Neural progenitor cell (in vitro differentiated cells): ENCODE measurements at places on chromosomes 6 and 20. TPM values are rescaled to one million over a fixed set of nuclear protein-coding genes. Genes with fewer than 3 reads are reported as not detected.
A peak's percentile ranks its signal among the peaks of the same experiment; 100 is the strongest.

OLIG3 gene
- not detected in 2 replicates for total RNA-seq

SLC25A27 gene
- total RNA-seq: 25.9 and 47.7 TPM in 2 replicates

DNMT3B gene
- total RNA-seq: 114 and 148 TPM in 2 replicates

SLC13A3 gene
- 4.5 and 7.4 TPM in 2 replicates for total RNA-seq

C4B gene
- total RNA-seq: 0.30 and 1.5 TPM in 2 replicates

SLC22A7 gene
- total RNA-seq: not detected in 2 replicates

NKX2-4 gene
- total RNA-seq: not detected in 2 replicates

CTAGE9 gene
- total RNA-seq: not detected in 2 replicates

MLIP gene
- not detected in 2 replicates for total RNA-seq

FAM83C gene
- not detected in 2 replicates for total RNA-seq

FGD2 gene
- total RNA-seq: 0.06 and 0.12 TPM in 2 replicates

CYP24A1 gene
- not detected in 2 replicates for total RNA-seq

PRSS35 gene
- total RNA-seq: 2.8 and 4.5 TPM in 2 replicates

GRCh38 chr6:149335924-149336608, 18.6 kb downstream of the TAB2 start:
- no peak for DNase-seq

DNA sequence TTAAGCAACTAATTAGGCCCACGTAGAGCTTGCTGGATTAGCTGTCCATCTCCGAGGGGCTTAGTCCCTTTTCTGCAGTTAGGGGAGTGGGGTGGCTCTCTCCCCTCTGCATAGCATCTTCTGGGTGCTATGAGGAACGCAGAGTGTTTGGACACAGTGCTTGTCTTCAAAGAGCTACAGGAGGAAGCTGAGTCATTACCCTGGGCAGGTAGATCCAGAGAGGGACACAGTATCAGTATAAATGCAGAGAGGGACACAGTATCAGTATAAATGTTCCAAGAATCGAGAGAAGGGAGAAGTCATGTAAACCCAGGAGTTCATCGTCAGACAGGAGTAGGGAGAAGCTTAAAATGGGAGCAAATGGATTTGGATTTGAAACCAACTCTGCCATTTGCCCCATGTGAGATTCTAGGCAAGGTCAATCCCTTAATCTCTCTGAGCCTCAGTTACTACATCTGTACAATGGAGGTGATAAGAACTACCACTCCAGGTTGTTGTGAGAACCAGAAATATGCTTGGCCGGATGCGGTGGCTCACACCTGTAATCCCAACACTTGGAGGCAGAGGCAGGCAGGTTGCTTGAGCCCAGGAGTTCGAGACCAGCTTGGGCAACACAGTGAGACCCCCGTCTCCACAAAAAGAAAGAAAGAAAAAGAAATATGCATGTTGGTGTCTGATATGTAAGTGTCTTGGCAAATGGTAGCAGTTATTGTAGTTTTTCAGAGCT, 5.5 kb upstream of the GHRH start:
- DNase-seq: no peak

DNA sequence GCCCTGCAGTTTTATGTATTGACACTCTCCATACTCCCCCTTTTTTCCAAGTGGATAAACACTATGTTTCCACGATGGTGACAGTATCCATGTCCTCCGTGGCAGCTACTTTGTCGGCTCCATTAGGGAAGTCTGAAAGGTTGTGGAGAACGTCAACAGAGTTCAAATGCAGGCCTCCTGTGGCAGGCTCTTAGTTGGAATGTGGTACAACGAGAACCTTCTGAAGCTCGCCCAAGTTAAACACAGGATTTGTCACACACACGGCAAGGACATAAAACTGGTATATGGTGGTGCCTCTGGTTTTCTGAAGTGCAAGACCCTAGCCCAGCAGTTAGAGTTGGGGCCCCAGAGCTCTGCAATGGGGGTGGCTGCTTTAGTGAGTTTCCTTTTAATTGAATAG, 187.0 kb upstream of the TAB2 start:
- peak; percentile 10 for DNase-seq

DNA sequence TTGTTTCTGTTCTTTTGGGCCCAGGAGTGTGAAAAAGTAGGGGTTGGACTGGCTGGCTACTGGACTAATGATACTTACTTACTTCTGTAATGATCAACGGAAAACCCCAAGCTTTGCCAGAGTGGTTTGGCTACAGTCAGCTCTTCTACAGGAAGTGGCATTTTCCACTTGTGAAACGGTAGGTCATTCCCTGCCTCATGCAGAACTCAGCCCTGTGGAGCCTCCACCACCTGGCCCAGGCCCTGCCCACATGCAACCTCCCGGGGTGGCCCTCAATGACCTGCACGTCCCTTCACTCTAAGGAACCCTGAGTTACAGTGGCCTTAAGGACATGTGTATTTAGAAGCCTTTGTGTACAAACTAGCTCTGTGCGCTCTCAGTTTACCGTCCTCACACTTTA, 140.4 kb downstream of the DTNBP1 start:
- no peak for DNase-seq

GRCh38 chr6:142300758-142301650, 803 bp upstream of the ADGRG6 start:
- peak; percentile 34 for DNase-seq

DNA sequence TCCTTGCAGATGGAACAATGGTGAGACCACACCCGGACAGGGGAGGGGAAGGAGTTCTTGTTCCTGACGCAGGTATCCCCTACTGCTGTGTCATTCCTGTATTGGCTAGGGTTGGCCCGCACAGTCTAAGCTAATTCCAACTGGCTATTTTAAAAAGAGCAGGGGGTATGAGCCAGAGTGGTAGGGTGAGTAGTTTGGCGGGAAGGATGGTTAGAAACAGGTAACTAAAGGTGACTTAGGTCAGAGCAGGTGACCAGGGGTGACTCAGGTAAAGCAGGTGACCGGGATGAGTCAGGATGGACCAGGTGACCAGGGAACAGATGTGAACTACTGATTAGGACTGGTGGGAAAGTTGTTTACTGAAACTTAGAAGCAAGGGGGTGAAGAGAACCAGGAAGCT, 58.0 kb downstream of the ZNF292 start:
- no peak for DNase-seq

- no peak for DNase-seq
These were observed 272.7 kb upstream of the IRAK1BP1 start for GRCh38 chr6:78594668-78595066.

DNA sequence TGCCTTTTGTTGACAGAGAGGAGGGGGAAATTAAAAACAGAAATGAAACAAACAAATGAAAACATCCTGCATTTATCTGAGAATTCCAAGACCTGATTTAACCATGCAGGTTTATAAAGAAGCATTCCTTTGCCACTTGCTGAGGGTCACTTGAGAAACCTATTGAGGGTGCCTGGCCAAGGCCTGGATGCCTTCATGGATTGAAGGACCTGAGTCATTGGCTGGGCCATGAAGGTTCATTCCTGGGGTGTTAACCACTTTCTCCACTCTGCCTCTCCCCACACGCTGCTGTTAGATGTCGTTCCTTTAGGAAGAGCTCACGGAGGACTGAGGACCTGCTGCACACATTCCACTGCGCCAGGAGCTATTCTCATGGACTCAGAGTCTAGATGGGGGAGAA, 49.7 kb downstream of the DAAM2 start:
- DNase-seq: no peak

DNA sequence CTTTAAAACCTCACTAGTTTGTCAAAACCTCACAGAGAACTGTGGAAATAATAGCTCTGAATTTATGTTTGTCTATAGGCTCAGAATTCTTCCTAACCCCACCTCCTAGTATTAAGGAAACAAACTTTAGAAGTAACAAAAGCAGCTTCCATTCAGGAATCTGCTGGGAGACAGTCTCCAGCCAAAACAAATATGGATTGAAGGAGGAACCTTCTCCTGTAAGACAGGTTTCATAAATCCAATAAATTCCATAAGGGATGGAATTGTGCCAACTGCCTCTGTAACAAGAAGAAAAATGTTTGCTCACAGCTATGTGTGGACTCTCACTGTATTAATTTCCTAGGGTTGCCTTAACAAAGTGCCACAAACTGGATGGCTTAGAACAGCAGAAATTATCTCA, 7.5 kb downstream of the SYCP2 start:
- DNase-seq: no peak

DNA sequence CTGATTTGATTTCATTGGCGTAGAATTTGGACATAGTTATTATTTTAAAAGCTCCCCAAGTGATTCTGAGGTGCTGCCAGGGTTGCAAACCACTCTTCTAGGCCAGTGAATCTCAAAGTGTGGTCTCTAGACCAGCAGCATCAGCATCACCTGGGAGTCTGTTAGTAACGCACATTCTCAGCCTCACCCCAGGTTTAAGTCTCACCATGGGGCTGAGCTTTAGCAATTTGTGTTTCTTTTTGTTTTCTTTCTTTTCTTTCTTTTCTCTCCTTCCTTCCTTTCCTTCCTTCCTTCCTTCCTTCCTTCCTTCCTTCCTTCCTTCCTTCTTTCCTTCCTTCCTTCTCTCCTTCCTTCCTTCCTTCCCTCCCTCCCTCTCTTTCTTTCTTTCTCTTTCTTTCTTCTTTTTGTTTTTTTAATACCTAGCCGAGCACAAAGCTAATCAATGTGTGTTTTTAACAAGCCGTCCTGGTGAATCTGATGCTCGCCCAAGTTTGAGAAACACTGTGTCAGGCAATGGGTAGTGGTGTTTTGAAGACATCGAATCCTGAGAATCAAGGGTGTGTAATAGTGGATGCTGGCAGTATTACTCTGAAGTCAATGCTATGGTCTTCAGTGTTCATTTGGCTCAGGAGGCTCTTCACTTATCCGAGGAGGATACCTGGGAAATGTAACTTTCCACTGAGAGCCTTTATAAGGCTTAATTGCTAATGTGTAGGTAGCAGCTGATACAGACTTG, 104.9 kb downstream of the SLX4IP start:
- DNase-seq: no peak

- no peak for DNase-seq
These were observed 2.9 kb upstream of the CALHM5 start for GRCh38 chr6:116508527-116508926.

GRCh38 chr6:129284225-129284624, 401.3 kb downstream of the LAMA2 start:
- no peak for DNase-seq

- no peak for DNase-seq
These were observed 130.6 kb downstream of the TBX18 start for GRCh38 chr6:84633771-84634170.

GRCh38 chr6:170062209-170062914, 228.5 kb downstream of the DLL1 start:
- no peak for DNase-seq

DNA sequence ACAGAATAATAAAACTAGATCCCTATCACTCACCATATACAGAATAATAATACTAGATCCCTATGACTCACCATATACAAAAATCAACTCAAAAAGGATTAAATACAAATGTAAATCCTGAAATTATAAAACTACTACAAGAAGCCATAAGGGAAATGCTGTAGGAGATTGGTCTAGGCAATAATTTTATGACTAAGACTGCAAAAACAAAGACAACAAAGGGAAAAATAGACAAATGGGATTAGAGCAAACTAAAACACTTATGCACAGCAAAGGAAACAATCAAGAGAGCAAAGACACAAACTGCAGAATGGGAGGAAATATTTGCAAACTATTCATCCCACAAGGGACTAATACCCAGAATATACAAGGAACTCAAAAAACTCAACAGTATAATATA, 4.1 kb upstream of the RNF217 start:
- no peak for DNase-seq

DNA sequence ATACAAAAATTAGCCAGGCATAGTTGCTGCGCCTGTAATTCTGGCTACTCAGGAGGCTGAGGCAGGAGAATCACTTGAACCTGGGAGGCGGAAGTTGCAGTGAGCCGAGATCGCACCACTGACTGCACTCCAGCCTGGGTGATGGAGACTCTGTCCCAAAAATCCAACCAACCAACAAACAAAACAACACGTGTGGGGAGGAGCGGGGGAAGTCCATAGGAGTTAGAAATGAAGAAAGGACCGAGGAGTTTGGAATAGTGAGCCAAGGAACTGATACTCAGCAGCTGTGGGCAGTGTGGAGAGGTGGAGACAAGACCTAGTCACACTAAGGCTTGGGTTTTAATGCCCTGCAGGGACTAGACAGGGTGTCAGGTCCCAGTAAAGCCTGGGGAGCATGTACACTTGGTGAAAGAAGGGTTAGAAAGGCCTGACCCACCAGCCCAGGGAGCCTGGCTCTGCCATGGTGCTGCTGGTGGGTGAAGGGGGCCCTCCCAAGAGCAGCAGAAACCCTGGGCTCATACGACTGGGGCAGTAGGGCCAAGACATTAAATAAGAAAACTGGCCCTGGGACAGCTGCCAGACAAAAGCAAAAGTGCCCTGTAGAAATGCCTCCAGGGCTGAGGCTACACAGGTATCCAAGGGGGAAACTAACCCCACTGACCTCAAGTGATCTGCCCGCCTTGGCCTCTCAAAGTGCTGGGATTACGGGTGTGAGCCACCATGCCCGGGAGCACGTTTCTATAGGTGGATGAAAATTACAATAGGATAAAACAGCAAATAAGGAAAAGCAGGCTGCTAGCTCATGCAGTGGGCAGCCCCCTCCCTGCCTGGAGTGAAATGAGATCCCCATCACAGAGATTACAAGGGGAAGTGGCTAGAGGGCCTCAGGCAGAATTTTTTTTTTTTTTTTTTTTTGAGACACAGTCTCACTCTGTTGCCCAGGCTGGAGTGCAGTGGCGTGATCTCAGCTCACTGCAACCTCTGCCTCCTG, 58.0 kb downstream of the MYH7B start:
- DNase-seq: no peak

DNA sequence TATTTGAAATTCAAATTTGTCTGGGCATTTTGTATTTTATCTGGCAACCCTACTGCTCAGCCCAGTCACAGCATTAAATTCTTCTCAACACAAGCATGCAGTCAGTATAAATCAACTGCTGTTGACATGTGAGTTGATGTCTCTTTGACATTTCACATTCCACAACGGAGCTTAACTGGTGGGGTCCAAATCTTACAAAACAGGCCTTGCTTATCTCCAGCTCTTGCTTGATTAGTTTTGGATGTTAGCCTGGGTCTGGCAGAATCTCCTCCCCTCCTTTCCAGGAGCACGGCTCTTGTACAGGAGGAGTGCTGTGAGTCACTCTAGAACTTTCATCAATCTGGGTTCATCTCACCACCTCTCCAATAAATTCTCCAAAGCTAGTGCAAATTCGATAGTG, 80.8 kb upstream of the PHACTR1 start:
- DNase-seq: no peak

DNA sequence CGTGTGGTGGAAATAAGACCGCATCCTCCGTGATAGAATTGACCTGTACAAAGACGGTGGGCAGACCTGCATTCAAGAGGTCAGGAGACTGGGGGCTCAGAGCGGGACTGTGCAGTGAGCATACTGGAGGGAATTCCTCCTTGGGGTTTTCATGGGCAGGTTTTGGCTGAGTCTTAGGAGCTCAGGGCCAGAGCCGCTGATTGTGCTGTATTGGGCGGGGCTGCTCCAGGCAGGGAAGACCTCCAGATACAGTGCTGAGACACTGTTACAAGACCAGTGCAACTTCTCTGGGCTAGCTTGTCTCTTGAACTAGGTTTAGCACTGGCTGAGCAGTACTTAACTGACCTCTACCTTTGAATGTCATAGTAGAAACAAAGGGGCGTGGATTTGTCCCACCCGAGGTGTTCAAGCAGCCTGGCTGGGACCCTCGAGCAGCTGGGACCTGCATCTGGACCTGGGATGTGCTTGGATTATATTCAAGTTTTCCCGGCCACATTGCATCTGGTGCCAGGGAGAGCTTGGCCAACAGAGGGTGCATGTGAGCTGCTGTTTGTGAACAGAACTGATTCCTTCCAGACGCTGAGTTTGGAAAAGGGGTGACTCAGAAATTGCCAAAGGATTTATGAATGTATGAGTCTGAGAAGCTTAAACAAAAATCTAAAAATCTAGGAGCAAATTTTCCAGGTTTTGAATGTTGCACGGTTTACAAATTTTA, 33.4 kb upstream of the SLC22A1 start:
- peak; percentile 61 for DNase-seq

GRCh38 chr20:40941133-40941610, 87.5 kb upstream of the TOP1 start:
- no peak for DNase-seq
